Central memory CD4-positive, alpha-beta T cell (primary cell): ENCODE measurements at places on chromosomes 6 and 20.

GRCh38 chr6:117791012-117791411 lies 115.7 kb downstream of the NUS1 start:
- no peak for DNase-seq

GRCh38 chr6:35907750-35908149 lies 13.1 kb downstream of the SRPK1 start:
- no peak for DNase-seq

- no peak for DNase-seq
Measured at GRCh38 chr6:170450916-170451761, 102.0 kb downstream of the PSMB1 start.

GRCh38 chr20:60477958-60478357 lies 519.7 kb downstream of the CDH26 start:
- no peak for DNase-seq

GRCh38 chr6:111377558-111378120 lies 105.4 kb downstream of the REV3L start:
- no peak for DNase-seq

- no peak for DNase-seq
Measured at GRCh38 chr6:10585209-10585845, 64.2 kb downstream of the GCNT2 start.

GRCh38 chr6:117034971-117035370 lies 157.9 kb downstream of the RFX6 start:
- no peak for DNase-seq

DNA sequence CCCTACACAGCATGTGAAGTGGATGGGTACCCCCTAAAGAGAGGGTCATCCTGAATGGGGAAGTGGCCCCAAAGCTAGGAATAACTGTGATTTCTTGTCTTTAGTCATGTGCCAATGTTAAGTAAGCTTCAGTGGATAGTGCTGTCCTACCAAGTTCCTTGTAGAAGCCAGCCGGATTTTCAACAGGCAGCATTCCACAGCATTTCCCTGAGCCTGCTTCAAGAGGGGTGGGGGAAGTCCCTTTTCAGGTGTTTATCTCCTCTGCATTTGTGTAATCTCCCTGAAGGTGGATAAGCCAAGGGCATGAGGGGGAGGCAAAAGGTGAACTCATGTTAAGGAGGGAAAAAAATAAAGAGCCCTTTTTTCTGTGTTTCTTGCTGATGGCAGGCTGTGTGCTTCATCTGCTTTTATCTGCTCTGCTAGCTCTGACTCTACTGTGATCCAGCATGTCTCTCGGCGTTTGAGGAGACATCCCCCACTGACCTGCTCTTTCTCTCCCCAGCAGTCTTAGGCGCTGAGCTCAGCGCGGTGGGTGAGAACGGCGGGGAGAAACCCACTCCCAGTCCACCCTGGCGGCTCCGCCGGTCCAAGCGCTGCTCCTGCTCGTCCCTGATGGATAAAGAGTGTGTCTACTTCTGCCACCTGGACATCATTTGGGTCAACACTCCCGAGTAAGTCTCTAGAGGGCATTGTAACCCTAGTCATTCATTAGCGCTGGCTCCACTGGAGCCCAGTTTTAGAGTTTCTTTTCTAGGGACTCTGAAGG lies 1.9 kb downstream of the EDN1 start:
- no peak for DNase-seq

DNA sequence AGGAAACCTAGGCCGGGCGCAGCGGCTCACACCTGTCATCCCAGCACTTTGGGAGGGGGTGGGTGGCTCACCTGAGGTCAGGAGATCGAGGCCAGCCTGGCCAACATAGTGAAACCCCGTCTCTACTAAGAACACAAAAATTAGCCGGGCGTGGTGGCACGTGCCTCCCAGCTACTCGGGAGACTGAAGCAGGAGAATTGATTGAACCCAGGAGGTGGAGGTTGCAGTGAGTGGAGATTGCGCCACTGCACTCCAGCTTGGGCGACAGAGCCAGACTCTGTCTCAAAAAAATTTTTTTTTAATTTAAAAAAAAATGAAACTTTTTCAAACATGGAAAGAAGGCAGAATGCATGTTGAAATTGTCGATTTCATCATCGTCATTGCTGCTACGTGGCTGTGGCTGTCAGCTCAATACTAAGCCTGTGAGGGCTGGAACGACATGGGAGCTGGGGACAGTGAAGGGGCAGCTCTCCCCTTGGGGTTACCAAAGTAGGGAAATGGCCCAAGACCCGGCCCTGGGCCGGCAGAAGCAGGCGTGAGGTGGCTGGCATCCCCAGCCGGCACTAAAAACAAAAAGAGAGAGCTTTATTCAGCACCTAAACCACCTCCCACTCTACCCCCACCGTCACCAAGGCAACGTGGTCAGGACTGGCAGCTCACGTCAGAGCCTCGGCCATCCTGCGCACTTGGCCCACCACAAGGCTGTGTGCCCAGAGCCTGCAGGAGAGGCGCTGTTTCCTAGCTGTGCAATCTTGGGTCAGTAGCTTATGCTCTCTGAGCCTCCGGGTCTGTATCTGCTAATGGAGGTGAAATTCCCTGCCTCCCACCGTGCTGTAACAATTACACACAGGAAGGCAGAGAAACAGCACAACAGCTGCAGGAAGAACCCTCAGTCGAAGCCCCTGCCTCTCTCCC lies 30.8 kb downstream of the AGPAT4 start:
- peak; percentile 4 for DNase-seq

- no peak for DNase-seq
Measured at GRCh38 chr6:55034752-55035151, 139.6 kb upstream of the HCRTR2 start.

DNA sequence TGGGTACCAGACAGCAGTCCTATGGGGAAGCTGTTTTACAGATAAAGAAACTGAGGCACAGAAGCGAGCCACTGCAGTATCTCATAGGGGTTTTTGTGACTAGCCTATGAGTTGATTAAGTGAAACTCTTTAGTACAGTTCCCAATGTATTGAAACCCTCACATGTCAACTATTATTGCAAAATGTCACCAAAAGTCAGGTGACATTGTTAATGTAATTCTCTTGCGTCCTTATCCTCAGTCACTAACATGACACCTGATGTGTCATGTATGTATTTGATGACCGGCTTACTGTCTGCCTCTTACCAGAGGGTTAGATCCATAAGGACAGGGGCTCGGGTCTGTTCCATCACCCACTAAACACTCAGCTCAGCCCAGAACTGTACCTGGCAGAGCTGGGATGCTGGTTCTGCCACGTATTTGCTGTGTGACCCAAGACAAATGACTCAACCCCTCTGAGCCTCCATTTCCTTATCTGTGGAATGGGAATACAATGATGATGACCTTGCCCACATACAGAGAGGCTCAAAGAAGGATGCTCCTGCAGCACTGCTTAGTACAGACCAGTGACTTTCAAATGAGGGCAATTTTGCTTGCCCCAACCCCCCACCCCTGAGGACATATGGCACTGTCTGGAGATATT lies 32.9 kb downstream of the PREX1 start:
- DNase-seq, result no peak

DNA sequence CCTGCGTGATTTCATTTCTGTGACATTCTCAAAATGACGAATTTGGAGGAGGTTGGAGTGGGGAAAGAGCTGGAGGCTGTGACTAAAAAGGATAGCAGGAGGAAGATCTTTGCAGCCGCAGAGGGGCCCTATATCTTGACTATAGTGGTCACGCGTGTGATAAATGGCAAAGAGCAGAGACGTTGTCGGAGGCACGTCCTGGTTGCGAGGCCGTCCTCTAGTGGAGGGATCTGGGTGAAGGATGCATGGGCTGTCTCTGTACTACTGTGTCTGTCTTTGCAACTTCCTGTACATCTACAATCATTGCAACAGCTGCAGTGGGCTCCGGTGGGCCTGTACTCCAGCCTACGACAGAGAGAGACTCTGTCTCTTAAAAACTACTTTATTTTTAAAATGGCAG lies 76.6 kb downstream of the YTHDF1 start:
- no peak for DNase-seq

GRCh38 chr6:137320271-137320670 lies 101.1 kb upstream of the IFNGR1 start:
- DNase-seq, result no peak

DNA sequence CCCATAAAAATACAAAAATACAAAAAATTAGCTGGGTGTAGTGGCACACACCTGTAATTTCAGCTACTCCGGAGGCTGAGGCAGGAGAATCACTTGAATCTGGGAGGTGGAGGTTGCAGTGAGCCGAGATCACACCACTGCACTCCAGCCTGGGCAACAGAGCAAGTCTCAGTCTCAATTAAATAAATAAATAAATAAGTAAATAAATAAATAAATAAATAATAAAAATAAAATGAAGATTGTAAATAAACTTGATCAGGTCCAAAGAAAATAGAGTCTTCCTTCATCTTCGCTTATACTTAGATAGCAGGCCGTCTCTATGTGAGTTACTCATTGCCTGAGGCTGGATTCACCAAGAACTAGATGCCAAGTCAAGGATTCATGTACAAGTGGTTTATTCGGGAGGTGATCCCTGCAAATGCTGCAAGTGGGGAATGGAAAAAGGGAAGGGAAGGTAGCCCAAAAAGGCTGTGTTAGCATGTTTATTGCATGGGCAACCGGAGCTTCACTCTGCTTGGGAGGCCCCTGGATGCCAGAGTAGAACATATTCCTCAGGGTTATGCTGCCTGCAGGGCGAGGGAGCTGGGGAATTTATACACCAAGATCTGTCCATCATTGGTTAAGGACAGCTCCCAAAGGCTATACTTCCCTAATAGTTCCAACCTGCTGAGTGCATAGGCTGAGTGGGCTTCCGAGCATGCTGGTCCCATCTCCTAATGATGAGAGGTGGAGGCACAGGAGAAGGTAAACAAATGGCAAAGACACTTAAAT lies 16.3 kb downstream of the PRND start:
- DNase-seq, result no peak

DNA sequence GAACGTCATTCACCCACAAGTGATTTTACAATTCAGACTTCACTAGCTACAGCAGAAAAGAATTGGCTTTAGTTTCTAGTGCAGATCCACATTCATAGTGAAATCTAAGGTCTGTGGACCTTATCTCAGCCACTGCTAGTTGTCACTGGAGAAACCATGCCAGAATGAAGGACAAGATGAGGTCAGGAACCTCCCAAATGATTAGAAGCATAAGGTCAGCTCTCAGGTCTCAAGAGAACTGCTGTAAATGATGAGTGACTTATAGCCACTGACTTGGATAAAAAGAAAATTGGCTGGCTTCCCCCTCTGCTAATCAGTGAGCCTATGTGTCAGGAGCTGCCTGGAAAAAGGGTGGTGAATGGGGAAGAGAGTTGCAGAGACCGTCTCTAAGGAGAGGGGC lies 265.3 kb upstream of the BMP2 start:
- DNase-seq, result no peak

DNA sequence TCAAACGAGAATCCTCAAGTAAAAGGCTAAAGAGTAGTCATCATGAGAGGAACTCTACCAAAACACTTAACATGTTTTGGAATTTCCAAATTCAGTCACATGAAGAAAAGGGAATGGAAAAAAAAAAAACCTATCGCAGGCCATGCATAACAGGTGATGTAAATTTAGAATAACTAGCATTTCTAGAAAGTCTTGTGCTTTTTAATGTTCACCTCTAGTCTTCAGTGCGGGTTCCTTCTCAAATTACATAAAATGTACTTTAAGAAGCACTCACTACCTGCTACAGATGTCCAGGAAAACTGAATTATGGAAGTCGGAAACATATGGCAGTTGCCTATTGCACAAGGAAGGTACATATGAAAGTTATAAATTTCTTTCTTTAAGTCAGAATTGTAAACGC lies 6.1 kb upstream of the TBX18 start:
- DNase-seq, result no peak

DNA sequence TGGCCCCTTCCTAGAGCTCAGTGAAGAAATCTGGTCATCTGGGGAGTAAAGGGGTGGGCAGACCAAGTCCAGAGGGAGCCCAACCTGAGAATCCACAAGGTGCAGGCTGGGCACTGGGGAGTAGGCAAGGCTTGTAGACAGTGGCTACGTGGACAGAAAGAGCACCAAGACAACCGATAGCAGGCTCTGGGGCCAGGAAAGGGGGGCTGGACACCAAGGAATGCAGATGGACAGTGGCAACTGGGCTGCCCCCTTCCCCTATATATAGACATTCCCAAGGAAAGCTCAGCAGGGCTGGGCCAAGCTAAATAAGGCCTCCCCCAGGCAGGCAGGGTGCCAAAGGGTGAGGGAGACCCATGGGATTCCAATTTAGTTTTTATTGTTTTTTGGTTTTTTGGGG lies 1.5 kb upstream of the TNNC2 start:
- no peak for DNase-seq

DNA sequence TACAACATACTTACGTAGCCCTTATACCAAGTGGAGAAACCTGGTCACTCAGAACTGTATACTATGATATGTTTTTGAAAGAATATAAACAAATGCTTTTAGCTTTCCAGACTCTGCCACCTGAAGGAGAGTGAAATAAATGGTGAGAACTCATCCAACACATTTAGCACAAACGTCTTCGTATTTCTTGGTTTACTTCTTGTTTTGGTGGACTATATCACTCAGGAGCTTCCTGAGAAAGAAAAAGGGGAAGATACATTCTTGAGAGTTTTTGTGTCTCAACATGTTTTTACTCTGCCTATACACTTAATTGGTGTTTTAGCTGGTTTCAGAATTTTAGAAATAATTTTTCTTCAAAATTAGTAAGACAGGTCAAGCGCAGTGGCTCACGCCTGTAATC lies 19.4 kb upstream of the CTAGE9 start:
- DNase-seq, result no peak

DNA sequence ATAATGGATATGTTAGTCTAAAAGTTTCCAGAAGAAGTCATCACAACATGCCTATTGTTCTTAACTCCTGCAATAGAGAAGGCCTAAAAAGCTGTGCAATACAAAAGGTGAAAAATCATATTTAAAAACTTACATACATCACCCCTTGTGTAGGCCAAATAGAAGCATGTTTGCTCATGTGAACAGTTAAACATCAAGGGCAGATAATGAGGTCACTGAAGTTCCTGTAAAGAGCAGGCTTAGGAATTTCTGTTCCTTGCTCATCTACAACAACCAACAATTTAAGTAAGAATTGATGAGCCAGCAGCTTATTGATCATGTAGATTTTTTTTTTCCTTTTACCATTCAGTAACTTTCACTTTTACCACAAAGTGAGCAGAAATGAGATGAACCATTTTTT lies 7.5 kb upstream of the NUP153 start:
- DNase-seq, result no peak

GRCh38 chr6:161660666-161661571 lies 387.1 kb upstream of the AGPAT4 start:
- DNase-seq, result no peak

- no peak for DNase-seq
Measured at GRCh38 chr6:1131285-1132079, 180.4 kb upstream of the FOXQ1 start.
